Retinal pigment epithelial cell (primary cell): ENCODE measurements at places on chromosomes 7 and 10.

- peak; percentile 1 for DNase-seq
These were observed 64.4 kb downstream of the KCND2 start for GRCh38 chr7:120337308-120337907.

- DNase-seq, result no peak
These were observed 128.6 kb upstream of the MDFIC start for GRCh38 chr7:114793155-114793845.

GRCh38 chr7:151312356-151312755 is 29.3 kb upstream of the NUB1 start:
- no peak for DNase-seq

- DNase-seq, result no peak
These were observed 48.4 kb upstream of the ITGB1 start for GRCh38 chr10:33006342-33006887.

DNA sequence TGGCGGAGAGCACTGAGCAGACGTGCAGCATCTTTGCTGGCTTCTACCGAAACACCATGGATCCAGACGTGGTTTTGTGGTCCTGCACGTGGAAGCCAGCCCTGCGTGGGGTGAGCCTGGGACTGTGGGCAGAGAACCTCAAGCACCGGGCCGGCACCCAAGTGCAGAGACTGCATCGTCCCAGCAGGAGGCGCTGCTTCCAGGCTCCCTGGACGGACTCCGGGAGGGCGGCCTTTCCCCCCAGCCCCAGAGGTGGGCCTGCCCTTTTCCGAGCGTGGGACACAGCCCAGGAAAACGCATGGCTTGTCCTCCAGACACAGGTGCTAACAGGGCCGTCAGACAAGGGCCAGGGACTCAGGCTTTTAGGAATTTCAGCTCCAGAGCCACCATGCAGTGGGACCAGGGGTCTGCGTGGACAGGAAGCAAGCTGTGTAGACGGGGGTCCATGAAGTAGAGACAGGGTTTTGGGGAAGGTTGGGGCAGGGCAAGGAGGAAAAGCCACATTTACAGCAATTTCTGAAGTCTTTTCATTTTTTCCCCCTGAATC is 303.9 kb downstream of the WDR37 start:
- DNase-seq, result no peak

DNA sequence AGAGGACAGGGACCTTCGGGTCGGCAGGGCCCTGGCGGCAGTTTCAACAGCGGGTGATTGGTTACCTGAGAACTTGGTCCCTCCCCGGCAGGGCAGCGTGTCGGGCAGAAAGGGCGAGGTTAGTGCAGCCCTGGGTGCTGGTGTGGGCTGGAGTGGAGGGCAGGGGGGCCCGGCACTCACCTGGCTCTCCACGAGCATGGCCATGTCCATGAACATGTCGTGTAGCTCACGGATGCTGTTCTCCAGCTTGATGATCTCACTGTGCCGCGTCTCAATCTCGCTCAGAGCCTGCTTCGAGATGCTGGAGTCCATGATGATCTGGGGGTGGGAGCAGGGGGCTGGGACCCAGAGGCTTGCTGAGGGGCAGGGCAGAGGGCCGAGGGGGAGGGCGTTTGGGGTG is 16.8 kb downstream of the STX1A start:
- no peak for DNase-seq
